Ammon's horn (tissue), 1 donor: ENCODE measurements at places on chromosomes 7 and 10.

DNA sequence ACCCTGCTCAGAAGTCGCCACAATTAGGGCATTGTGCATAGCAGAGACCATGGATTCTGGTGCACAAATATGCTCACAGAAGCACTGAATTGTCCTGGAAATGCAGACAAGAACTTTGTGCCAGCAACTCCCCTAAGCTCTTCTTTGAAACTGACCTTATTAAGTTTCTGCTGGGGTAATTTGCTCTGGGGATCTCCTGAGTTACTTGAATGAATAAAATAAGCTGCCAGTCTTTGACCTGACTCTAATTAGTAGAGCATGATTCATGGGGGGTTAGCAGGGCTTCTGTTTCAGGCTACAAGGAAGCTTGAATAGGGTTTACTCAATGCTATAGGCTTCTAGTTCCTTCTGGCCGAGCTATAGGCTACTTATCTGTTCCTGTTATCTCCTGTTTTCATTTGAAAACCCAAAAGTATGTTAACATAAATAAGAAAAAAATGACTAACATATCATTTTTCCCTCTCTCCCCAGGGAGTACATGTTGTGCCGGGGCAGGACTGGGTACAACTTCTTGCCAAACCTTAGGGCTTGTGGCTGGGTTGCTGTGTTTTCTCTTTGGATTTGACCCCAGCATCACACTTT, 169.0 kb upstream of the TMEM229A start:
- DNase-seq: peak; percentile 13

DNA sequence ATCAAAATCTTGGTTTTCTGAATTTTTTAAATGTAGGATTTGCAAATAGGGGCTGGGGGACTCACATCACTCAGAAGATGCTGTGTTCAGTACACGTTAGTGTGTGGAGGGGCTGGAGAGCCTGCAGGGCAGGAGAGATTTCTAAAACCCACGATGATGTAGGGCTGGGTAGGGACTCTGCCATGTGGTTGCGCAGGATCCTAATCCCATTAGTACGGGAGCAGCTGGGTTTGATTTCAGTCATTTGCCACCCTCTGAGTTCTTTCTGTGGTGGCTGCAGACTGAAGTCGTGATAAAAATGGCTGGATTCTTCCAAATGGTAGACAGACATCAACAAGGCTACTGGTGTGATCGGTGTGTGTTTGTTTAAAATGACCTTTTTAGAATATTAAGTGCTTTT, 14.2 kb upstream of the GET4 start:
- DNase-seq: peak; percentile 37

DNA sequence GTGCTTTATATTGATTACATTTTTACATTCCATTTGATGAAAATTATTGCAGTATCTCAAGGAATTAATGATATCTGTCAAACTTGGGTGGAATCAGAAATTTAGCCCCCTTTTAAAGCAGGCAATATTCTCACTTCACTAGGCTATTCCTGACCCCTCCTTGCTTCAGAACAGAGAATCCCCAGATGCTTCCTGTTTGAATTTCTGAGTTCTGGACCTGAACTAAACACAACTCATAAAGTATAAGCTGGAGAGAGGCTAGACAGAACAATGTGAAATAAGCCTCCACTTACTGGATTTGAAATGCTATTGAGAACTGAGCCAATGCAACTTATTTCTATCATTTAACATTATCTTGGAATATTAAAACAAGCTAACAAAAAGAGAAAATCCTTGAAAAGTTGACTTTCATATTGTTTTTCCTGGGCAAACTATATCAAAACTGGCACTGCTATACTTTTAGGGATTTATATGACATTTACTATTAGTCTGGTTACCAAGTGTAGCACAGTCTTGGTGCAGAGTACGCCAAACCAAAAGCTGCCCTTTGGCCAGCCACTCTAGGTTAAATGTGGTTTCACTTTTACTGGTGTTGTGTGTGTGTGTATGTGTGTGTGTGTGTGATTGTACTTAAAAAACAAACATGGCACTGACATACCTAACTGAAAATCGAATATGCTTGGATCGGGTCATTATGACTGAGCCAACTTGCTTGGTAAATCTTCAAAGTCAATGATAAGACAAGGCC, 19.0 kb upstream of the AGMO start:
- DNase-seq: no peak

DNA sequence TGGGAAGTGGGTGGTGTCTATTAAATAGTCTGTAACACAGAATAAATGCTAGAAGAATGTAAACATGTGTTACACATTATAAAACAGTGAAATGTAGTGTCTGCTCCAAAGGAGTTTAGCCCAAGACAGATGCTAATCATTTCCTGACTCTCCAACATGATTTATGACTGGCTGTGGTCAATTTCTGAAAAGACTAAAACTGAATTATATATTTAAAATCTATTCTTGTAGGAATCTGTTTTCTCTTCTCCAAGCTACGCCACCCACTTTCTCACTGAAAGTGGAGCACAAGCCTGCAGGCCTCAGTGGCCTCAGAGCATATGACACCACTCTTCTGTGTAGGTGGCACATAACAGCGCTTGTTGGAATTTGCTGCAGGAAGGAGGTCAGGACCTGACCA, 44.4 kb downstream of the CTTNBP2 start:
- no peak for DNase-seq

DNA sequence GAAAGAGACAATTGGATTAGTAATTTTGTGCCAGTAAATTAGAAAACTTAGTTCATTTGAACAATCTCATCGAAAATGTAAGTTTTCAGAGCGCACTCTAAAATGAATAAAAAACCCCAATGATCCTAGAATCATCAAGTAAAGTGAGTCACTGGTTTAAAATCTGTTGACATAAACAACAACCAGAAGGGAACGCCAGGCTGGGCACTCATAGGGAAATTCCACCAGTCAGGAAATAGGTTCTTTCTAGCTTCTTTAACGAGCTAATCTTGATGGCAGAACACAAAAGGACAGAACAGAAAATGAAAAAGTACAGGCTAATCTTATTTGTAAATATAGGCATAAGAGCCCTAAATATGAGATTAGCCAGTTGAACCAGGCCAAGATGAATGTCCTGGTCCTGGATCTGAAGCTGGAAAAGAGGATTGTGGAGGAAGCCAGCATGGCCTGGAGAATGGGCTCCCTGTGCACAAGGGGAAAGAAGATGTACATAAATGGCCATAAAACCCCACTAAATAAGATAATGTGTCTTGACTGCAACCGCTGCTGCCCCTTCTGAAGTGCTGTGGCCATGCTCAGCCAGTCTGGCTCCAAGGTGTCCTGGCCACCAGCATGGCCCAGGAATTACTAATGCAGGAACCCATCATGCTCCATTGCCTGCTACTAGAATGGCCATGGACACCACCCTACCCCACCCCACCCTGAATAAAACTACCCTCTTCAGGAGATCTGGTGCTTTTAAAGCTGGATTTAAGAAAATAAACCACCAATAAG, 114.0 kb downstream of the WDFY4 start:
- DNase-seq: no peak

DNA sequence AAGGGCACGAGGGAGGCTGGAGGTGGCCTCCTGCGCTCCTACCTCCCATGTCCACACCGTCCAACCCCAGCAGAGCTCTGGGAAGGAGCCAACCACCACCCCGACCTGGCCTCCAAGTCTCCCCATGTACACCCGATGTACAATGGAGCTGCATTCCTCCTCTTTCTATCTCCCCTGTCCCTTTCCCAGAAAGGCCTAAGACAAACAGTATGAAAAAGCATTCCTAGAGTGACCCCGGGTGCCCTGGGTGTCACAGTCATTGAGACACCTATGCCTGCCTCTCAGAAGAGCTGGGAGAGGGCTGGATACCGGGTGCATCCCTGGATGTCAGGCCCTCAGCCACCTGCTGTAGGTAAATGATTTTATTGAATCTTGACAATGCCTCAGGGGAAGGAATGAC, 248.1 kb downstream of the EMX2 start:
- DNase-seq: no peak
